Fibroblast of lung (primary cell): ENCODE measurements at places on chromosomes 5 and 9. TPM values are rescaled to one million over a fixed set of nuclear protein-coding genes. Genes with fewer than 3 reads are reported as not detected.

- no peaks in the 10 kb centered on the region for H3K4me1 ChIP-seq
- peaks cover 3% of the 10 kb centered on the region for H3K36me3 ChIP-seq
- DNase-seq, result no peak
- no peaks in the 10 kb centered on the region for H3K27me3 ChIP-seq
- H3K4me3 ChIP-seq, result no peak overlapping the region
These were observed 30.0 kb downstream of the NEURL1B start for GRCh38 chr5:172671091-172671490.

Gene CKMT2
- total RNA-seq, result 8.0 and 19.3 TPM in 2 replicates

Gene OBP2B
- total RNA-seq, result not detected in 2 replicates

GRCh38 chr5:132008163-132008473, 3.3 kb downstream of the ACSL6 start:
- H3K4me3 ChIP-seq, result no peak overlapping the region
- H3K27me3 ChIP-seq, result peaks cover 27% of the 10 kb centered on the region
- DNase-seq, result no peak
- H3K4me1 ChIP-seq, result no peaks in the 10 kb centered on the region
- H3K36me3 ChIP-seq, result no peaks in the 10 kb centered on the region
- no peak overlapping the region for H3K27ac ChIP-seq

GRCh38 chr9:135240871-135241311, 153.4 kb downstream of the OLFM1 start:
- no peaks in the 10 kb centered on the region for H3K27me3 ChIP-seq
- H3K27ac ChIP-seq, result no peak overlapping the region
- DNase-seq, result no peak
- no peaks in the 10 kb centered on the region for H3K4me1 ChIP-seq
- H3K36me3 ChIP-seq, result no peaks in the 10 kb centered on the region

DNA sequence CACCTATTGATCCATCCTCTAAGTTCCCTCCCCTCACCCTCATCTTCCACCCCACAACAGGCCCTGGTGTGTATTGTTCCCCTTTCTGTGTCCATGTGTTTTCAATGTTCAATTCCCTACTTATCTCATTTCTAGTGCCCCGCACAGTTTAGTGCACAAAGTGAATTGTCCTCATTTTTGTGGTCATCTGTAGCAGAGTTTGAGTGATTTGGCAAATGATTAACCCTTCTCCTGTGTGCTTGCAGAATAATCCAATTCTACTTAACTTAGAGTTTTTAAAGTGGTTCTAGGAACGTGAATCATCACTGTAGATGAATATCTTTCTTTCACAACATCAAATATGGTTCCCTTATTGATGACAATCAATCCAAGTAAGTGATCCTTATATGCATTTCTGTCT, 6.3 kb upstream of the HAPLN1 start:
- no peak overlapping the region for H3K27ac ChIP-seq
- H3K27me3 ChIP-seq, result no peaks in the 10 kb centered on the region
- DNase-seq, result no peak

Gene PRRX2
- total RNA-seq, result 4.6 and 11.7 TPM in 2 replicates

GRCh38 chr5:72612810-72613209, 105.6 kb upstream of the ZNF366 start:
- H3K27ac ChIP-seq, result no peak overlapping the region
- no peak for DNase-seq
- no peaks in the 10 kb centered on the region for H3K27me3 ChIP-seq
- no peaks in the 10 kb centered on the region for H3K36me3 ChIP-seq
- no peak overlapping the region for H3K4me3 ChIP-seq
- H3K4me1 ChIP-seq, result no peaks in the 10 kb centered on the region

GRCh38 chr5:64612344-64612961, 77.8 kb upstream of the SHISAL2B start:
- no peaks in the 10 kb centered on the region for H3K27me3 ChIP-seq
- no peaks in the 10 kb centered on the region for H3K4me1 ChIP-seq
- H3K27ac ChIP-seq, result no peak overlapping the region
- peak; percentile 80 for DNase-seq

DNA sequence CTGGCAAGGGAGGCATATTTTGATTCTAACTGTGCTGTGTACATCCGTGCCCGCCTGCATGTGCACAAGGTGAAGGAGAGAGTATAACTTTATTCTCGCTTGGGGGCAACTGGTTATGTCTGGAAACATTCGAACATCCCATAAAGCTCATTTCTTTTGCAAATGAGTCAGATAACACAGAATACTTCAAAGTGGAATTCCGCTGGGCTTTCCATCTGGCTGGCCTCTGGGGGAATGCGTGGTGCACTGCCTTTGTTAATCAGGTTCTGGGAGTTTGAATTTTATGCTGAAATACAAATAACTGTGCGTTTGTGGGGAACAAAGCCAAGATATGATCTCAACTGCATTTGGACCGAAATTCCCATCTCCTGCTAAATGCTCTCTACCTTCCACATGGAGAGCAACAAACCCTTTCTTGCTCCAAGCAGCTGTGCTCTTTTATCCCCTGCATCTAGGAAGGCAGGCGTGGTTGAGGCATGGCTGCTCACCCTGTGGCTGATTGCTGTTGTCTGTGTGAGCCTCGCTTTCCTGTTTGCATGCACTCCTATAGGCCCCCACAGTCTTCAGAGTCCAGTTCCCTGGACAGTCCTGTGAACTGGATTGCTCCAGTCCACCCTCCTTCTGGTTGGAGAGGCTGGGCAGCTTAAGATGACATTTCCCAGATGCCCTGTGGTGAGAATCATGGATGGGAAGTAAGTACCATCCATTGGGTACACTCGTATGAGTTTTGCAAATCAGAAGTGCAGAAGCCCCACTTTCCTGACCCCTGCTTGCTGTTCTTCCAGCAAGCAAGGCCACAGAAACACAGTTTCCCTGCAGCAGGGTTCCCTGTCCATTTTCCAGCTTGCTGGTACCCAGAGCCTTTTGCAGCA, 82.9 kb upstream of the ALDH1B1 start:
- no peak overlapping the region for H3K4me3 ChIP-seq
- DNase-seq, result no peak
- H3K27ac ChIP-seq, result no peak overlapping the region

DNA sequence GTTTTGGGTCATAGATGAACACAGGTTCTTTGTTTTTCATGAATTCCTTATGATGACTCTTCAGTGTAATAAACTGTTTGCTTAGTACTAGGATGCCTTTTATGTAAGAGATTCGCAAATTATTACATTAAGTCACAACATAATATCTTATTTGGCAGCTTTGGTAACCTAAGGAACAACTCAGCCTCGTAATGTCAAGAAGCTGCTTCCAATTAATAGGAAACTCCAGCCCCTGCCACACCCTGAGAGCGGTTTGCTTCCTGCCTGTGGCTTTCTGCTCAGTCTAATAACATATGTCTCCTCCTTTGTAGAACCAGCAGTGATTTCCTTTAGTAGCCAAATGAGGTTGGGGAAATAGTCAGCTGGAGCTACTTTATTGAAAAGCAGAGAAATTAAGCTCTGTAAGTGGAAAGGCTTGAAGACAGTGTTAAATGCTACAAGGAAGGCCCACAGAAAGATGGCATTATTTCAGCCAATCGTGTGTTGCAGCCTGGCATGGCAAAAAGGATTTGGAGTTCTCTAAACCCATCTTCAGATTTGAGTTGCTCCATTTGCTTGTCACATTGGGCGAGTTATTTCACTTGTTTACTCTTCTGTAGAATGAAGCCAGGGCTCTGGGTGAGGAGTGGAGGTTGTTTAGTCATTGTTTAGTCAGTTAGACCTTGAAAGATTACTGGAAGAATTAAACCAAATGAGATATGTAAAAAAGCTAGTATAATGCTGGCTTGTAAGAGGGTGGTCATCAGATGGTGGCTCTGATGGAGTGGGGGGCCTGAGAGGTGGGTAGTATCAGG, 54.1 kb downstream of the MTAP start:
- H3K27me3 ChIP-seq, result no peaks in the 10 kb centered on the region
- H3K4me3 ChIP-seq, result no peak overlapping the region
- peaks cover 16% of the 10 kb centered on the region for H3K4me1 ChIP-seq
- H3K36me3 ChIP-seq, result peaks cover 8% of the 10 kb centered on the region

Gene PCDHGA10
- total RNA-seq, result 7.4 and 10.2 TPM in 2 replicates

Gene UAP1L1
- total RNA-seq, result 15.7 and 21.1 TPM in 2 replicates

DNA sequence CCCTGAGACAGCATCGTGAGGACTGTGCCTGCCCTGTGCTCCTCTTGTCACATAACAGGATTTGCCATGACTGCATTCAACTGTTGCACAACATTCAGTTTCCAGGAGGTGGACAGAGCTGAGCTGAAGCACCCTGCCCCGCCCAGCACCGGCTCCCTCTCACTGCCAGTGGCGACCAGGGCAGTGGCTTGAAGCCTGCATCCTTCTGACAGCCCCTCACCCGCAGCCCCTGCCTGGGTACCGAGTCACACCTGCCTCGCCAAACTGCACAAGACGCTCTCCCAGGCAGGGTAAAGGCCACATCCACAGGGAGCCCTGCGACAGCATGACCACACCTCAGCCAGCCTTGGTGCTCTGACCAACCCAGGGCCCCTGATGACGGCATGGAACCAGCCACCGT, 59.9 kb upstream of the ZNF354A start:
- H3K36me3 ChIP-seq, result no peaks in the 10 kb centered on the region
- H3K27ac ChIP-seq, result no peak overlapping the region
- no peaks in the 10 kb centered on the region for H3K4me1 ChIP-seq
- no peak overlapping the region for H3K4me3 ChIP-seq
- H3K27me3 ChIP-seq, result no peaks in the 10 kb centered on the region
- no peak for DNase-seq
